ENCODE measurements at places on chromosomes 6 and 20.
A peak's percentile ranks its signal among the peaks of the same experiment; 100 is the strongest.

DNA sequence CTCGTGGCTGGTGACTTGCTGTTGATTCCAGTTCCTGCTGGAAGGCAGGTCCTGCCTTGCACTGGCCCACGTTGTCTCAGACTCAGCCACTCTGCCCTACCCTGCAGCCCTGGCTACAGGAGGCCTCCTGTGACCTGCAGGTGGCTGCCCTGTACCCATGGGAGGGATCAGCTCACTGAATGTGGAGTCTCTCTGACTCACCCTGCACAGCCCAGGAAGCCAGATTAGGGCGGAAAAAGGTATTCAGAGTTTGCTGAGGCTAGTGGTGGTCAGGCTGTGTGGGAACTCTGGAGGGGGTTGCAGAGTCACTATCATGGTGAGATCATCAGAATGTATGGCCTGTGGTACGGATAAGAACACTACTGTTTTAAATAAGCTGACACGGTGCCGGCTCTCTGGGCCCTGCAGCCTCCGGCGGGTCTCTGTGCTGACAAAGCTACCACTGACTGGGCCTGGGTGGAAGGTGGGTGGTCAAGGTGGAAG lies 24.7 kb upstream of the PYGB start:
- DNase-seq, result peak; percentile 19

DNA sequence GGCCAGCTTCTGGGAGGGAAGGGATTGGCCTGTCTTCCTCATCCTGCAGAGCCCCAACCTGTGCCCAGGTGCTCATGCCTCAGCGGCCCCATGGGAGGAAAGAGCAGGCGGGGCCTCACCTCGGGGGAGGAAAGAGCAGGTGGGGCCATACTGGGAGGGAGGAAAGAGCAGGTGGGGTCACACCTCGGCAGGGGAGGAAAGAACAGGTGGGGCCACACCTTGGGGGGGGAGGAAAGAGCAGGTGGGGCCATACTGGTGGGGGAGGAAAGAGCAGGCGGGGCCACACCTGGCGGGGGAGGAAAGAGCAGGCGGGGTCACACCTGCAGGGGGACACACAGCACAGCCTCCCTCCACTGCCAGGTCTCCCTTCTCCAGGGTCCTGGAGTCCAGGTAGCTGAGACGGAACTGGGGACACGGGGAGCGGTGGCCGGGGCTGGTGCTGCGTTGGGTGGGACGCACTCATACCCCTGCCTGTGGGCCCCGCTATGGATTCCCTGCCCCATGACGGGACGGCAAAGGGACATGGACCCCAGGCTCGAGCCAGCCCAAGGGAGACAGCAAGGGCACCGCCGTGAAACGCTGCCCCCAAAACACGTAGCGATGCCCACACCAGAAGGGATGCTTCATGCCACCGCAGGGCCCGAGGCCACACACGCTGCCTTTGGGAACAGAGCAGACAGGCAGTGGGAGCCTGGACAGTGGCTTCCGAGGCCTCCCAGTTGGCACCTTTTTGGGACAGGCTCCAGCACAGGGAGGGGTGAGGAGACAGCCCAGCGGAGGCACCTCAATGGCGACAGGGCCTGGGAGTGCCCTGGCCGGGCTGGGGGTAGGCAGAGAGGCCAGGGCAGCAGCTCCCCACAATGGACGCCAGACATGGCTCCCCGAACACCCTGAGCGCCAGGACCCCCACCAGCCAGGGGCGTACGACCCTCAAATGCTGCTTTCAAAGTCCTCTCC lies 43.3 kb upstream of the CHRNA4 start:
- no peak for DNase-seq

DNA sequence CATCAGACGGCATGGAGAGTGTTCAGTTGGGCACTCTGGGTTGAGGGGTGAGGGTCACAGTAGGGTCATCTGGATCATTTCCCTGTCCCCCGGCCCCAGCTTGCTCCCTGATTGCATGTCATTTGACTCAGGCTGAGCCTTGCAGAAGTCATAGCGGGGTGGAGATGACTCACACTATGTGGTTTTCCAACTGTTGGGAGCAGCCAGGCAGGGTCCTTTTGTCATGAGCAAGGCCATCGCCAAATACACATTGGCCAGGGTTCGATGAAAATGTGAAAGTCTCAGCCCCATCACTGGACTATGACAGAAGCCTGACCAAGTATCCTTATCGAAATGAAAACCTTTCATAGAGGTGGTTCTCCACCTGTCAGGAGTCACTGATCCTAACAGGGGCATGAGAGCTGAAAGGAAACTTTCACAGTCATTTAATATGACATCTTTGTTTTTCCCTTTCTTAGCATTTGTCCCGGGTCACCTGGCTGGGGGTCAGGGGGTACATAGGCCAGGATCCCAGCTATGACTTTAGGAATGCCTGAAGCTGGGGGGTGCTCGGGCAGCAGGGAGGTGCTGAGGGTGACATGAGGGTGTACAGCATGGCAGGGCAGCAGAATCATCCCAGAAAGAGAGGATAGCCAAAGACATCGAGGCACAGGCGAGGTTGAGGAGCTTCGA lies 70.2 kb upstream of the CD93 start:
- no peak for DNase-seq

- DNase-seq, result no peak
Measured at GRCh38 chr20:38125157-38126056, 39.7 kb downstream of the TGM2 start.

DNA sequence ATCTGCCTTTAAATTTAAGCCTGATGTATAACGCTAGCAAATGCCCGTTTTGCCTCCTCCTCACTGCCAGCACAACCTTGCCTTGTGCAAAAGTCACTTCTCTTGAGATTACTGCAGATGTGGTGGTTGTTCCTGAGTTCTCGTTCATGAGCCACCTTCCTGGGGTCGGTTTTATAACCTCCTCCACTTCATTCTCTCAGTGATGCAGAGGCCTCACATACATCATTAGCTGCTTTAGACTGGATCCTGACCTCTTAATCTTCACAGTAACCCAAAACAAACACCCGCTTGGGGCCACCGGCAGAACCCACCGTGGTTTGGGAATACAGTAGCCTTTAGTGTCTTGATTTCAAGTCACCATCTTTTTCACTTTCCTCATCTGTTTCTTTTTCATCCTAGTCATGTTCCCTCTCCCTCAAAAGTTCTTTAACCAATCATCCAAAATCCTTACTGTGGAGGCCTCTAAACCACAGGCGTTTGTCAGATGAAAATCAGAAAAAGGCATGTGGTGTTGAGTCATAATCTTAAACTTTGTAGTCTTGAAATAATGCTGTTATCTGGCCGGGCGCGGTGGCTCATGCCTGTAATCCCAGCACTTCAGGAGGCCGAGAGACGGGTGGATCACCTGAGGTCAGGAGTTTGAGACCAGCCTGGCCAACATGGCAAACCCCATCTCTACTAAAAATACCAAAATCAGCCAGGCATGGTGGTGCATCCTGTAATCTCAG lies 430.3 kb upstream of the SOX4 start:
- DNase-seq, result no peak

All from stimulated activated CD8-positive, alpha-beta memory T cell treated with anti-CD3 and anti-CD28 coated beads, Interleukin-4, amount 100 ng/mL, for 24 hours (primary cell).